GM23248 (cell line): ENCODE measurements at places on chromosomes 12 and 14. TPM values are rescaled to one million over a fixed set of nuclear protein-coding genes. Genes with fewer than 3 reads are reported as not detected.

TMEM132C gene
- total RNA-seq: not detected in 2 replicates

NEUROD4 gene
- not detected in 2 replicates for total RNA-seq

DNA sequence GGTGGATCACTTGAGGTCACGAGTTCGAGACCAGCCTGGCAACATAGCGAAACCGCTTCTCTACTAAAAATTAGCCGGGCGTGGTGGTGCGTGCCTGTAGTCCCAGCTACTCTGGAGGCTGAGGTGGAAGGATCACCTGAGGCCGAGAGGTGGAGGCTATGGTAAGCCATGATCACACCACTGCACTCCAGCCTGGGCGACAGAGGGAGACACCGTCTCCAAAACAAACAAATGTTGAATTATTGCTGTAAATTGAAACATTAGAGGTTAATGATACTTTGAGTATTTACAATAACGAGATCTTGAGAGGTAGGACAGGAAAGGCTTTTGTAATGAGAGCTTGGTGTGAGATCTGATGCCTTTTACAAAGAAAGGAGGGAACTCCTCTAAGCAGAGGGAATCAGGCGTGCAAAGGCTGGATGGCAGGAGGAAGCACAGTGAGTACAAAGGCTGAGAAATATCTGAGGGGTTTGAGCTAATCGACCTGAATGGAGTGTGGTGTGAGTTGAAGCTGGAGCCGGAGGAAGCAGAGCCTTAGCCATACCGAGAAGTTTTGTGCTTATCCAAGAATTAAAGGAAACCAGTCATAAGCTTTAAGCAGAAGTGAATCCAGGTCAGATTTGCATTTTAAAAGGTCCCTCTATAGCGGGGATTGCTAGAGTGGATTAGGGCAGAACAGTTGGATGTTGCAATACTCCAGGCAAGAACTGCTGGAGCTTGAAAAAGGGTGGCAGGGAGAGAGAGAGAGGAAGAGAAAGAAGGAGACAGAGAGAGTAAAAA is 1.1 kb downstream of the RHNO1 start:
- H3K36me3 ChIP-seq: no peaks in the 10 kb centered on the region
- H3K27ac ChIP-seq: peak overlapping the region; percentile 88
- DNase-seq: peak; percentile 62
- no peaks in the 10 kb centered on the region for H3K27me3 ChIP-seq

- H3K4me1 ChIP-seq: peaks cover 13% of the 10 kb centered on the region
- no peaks in the 10 kb centered on the region for H3K36me3 ChIP-seq
- H3K4me3 ChIP-seq: peak within 1 kb of the TSS; percentile 97
- no peaks in the 10 kb centered on the region for H3K27me3 ChIP-seq
- DNase-seq: peak; percentile 89
Observed at GRCh38 chr12:51591016-51591901, at the start of gene SCN8A. Gene SCN8A, plus strand, starts transcription at chr12:51591233. Its CDS starts 71,585 bp downstream, at chr12:51662818.

DNA sequence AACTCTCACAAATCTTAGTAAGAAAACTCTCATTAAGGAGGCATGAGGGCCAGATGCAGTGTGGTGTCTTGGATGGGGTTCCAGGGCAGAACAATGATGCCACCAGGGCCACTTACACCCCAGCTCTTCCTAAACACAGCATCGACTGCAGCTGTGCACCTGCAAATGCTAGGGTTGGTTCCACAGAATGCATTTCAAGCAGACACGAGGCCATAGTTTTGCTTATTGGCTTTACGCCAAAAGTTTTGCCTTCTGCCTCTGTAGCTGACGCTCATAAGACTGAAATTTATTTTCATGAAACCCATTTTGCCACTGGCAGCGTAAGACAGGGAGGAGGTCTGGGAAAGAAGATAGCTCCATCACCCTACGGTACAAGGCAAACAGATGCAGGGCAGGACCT is 179.0 kb downstream of the RIMBP2 start:
- DNase-seq: no peak
- no peaks in the 10 kb centered on the region for H3K4me1 ChIP-seq
- no peaks in the 10 kb centered on the region for H3K36me3 ChIP-seq
- H3K27me3 ChIP-seq: no peaks in the 10 kb centered on the region
